CD4-positive, alpha-beta memory T cell (primary cell): ENCODE measurements at places on chromosomes 7 and 10. TPM values are rescaled to one million over a fixed set of nuclear protein-coding genes. Genes with fewer than 3 reads are reported as not detected.

GRCh38 chr10:120394446-120394845 lies 62.6 kb upstream of the PLPP4 start:
- H3K27ac ChIP-seq = no peak overlapping the region
- H3K4me1 ChIP-seq = no peaks in the 10 kb centered on the region
- H3K4me3 ChIP-seq = no peak overlapping the region

- H3K36me3 ChIP-seq = peaks cover 14% of the 10 kb centered on the region
- H3K4me1 ChIP-seq = peaks cover 39% of the 10 kb centered on the region
- H3K4me3 ChIP-seq = no peak overlapping the region
- H3K27ac ChIP-seq = no peak overlapping the region
These were observed 40.8 kb downstream of the DNAJB6 start for GRCh38 chr7:157377436-157378124.

CADPS2 gene
- not detected for total RNA-seq

GRCh38 chr10:61751599-61751998 lies 88.9 kb downstream of the CABCOCO1 start:
- DNase-seq = no peak
- H3K4me1 ChIP-seq = peaks cover 20% of the 10 kb centered on the region
- H3K27ac ChIP-seq = no peak overlapping the region
- no peaks in the 10 kb centered on the region for H3K27me3 ChIP-seq
- H3K4me3 ChIP-seq = no peak overlapping the region
- H3K36me3 ChIP-seq = no peaks in the 10 kb centered on the region

CALML3 gene
- total RNA-seq = not detected

TUBB8 gene
- not detected for total RNA-seq

FANK1 gene
- total RNA-seq = 0.99 TPM

GRCh38 chr7:116445447-116446211 lies 53.9 kb upstream of the CAV2 start:
- no peaks in the 10 kb centered on the region for H3K4me1 ChIP-seq
- no peaks in the 10 kb centered on the region for H3K27me3 ChIP-seq
- DNase-seq = no peak
- no peaks in the 10 kb centered on the region for H3K36me3 ChIP-seq
- H3K27ac ChIP-seq = no peak overlapping the region

DNA sequence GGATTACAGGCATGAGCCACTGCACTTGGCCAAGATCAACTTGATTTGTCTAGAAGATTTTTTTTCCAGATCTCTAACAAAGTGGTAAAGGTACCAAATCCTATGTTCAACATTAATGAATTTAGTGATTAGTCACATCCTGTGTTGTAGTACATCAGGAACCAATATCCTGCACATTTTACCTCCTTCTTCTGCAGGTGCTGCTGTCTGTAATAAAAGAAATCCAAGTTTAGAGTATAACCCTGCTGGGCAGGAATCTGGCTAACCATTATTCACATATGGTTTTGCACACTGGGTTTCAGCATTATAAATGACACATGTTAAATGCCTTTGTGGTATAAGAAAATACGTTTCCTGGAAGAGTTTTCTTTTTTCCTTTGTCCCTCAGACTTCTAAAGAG lies 10.8 kb downstream of the PARD3 start:
- no peaks in the 10 kb centered on the region for H3K36me3 ChIP-seq
- no peak for DNase-seq
- H3K27me3 ChIP-seq = no peaks in the 10 kb centered on the region
- no peak overlapping the region for H3K4me3 ChIP-seq
- no peaks in the 10 kb centered on the region for H3K4me1 ChIP-seq

DNA sequence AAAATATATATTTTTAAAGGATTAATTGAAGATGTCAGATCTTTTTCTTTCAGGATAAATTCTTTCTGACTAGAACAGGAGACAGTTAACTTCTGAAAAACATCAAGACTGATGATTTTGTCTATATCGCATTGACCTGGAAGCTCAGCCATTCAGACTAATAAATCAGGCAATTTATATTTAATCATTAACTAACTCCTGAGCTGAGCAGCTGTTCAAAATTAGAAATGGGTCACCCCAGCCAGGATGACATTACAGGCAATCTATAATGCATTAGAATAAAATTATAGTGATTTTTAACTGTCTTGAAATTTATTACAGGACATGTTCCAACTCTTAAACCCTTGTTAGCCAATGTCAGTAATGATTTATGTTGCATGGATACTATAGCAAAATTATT lies 139.9 kb downstream of the CDCA7L start:
- no peaks in the 10 kb centered on the region for H3K27me3 ChIP-seq
- no peak overlapping the region for H3K4me3 ChIP-seq
- no peaks in the 10 kb centered on the region for H3K4me1 ChIP-seq
- no peaks in the 10 kb centered on the region for H3K36me3 ChIP-seq
- no peak overlapping the region for H3K27ac ChIP-seq

DNA sequence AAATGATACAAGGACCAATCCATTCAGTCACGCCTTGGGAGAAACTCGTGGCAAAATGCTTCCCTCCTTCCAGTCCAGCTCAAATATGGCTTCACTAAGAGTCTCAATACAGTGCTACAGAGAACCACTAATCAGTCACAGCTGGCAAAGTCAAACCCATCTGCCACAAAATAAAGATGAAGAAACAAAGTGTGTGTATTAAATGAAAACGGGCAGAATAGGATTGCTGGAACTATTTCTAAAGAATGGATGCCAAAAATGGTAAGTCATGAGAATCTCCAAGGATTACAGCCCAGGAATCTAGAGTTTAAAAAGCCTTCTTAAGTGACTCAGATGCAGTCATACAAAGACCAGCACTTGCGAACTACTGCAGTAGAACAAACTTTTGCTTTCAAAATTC lies 61.9 kb downstream of the CACUL1 start:
- no peaks in the 10 kb centered on the region for H3K27me3 ChIP-seq
- no peaks in the 10 kb centered on the region for H3K36me3 ChIP-seq
- H3K4me1 ChIP-seq = peaks cover 4% of the 10 kb centered on the region

DNA sequence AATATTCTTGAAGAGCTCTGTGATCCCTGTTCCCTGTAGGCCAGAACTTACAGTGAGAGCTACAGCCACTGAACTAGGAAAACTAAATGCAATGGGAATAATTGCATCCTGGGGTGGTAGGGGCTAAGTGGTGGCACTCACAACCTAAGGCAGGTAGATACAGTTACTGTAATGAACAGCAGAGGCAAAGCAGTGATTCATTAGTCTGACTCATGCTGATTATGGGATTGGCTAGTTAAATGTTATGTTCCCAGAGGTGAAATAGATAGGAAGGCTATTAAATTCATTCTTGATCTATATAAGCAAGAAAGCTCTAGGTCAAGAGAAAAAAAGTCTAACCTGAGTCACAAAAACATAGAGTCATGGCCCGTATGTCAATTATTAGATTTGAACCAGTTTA lies 173.1 kb upstream of the MALRD1 start:
- no peak for DNase-seq
- H3K36me3 ChIP-seq = no peaks in the 10 kb centered on the region
- no peaks in the 10 kb centered on the region for H3K4me1 ChIP-seq
- no peak overlapping the region for H3K27ac ChIP-seq
- H3K27me3 ChIP-seq = no peaks in the 10 kb centered on the region

SPDYE2B gene
- not detected for total RNA-seq

PAX4 gene
- not detected for total RNA-seq

PNLIP gene
- not detected for total RNA-seq

DNA sequence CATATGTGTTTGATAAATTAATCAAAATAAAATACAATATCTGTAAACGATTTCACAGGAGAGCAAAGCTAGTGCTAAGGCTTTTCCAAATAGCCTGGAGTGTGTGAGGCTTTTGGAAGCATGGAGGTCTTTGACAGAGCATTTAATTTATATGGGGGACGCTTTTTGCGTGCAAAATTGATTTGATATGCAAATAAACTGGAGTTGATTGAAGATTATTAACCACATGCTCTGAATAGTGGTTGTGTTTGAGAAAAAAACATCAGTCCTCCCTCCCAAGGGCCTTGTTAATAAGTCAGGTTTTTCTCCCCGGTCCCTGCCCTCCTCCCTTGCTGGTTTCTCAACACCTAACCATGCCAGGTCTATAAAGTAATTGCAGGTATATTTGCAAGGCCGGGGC lies 85.1 kb upstream of the FGFR2 start:
- no peaks in the 10 kb centered on the region for H3K27me3 ChIP-seq
- H3K4me1 ChIP-seq = no peaks in the 10 kb centered on the region
- no peak for DNase-seq

VENTX gene
- total RNA-seq = not detected

DNA sequence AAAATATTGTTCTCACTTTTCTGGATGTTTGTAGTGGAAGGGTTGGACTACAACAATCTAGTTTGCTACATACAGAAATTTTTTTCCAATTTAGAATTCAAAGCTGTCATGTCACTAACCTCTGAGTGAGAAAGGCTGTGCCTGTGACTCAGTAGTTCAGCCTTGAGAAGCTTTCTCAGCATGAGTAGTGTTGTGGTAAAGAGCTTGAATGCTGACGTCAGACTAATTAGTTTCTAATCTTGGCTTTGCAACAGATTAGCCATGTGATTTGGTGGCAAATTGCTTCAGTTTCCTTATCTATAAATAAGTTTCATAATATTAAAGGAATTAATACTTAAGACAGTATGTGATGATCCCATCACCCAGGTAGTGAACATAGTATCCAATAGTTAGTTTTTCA lies 83.8 kb downstream of the ABCA13 start:
- H3K36me3 ChIP-seq = no peaks in the 10 kb centered on the region
- no peak overlapping the region for H3K4me3 ChIP-seq
- no peak overlapping the region for H3K27ac ChIP-seq
- H3K4me1 ChIP-seq = no peaks in the 10 kb centered on the region
- DNase-seq = no peak
- no peaks in the 10 kb centered on the region for H3K27me3 ChIP-seq

DNA sequence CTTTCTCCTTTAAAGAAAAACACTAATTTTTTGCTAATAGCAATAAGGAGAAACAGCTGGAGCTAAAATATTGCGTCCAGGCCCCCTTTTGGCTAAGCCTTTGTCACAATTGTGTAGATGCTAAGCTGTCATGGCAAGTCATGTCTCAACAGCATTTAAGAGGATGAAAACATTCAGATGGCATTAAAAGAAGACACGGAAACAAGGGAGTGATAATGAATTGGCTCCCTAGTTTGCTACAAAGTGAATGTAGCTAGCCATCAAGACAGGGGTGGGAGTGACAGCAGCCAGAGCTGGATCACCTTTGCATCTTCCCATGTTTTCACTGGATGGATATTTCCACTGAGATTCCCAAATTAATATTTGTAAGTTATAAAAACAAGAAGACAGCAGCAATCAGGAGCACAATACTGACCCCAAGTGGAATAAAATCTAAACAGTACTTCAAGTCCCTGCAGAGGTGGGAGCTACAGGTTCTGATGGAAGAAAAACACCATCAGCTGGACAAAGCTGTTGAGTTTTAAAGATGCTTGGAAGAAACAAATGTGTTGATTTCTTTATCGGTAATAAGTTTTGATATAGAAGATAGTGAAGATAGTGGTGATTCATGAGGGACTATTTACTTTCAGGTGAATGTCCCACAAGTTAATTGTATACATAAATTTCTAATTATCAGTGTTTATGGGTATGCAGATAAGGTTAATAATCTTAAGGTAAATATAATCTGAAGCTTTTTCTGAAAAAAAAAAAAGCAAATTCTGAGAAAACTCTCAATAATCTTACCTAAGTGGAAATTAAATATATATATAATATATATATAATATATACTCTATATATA lies 129.4 kb downstream of the SLC16A9 start:
- H3K4me3 ChIP-seq = no peak overlapping the region
- no peaks in the 10 kb centered on the region for H3K4me1 ChIP-seq
- DNase-seq = no peak
- no peak overlapping the region for H3K27ac ChIP-seq
- H3K36me3 ChIP-seq = no peaks in the 10 kb centered on the region

DNA sequence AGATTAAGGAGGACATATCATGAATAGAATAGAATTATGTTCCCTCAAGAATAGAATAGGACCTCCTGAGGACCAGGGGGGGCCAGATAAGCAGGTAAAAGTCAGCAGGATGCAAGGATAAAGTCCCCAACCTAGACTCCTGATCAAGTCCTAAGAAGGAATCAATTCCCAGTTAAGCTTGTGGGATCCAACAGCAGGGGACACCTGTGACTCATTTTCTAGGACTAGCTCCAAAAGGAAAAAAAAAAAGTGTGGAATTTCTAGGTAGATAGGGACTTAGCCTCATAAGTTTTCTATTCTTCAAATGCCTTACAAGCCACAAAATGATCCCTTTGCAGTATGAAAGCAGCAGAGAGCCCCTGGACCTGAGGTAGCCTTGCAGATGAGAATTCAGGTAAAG lies 336.2 kb downstream of the WDR11 start:
- H3K4me1 ChIP-seq = no peaks in the 10 kb centered on the region
- H3K27me3 ChIP-seq = no peaks in the 10 kb centered on the region
- no peak for DNase-seq
- no peak overlapping the region for H3K4me3 ChIP-seq
- no peaks in the 10 kb centered on the region for H3K36me3 ChIP-seq

GRCh38 chr7:51301806-51302205 lies 14.8 kb downstream of the COBL start:
- no peaks in the 10 kb centered on the region for H3K4me1 ChIP-seq
- H3K27me3 ChIP-seq = no peaks in the 10 kb centered on the region
- H3K4me3 ChIP-seq = no peak overlapping the region
- H3K27ac ChIP-seq = no peak overlapping the region
- no peaks in the 10 kb centered on the region for H3K36me3 ChIP-seq

- no peak overlapping the region for H3K4me3 ChIP-seq
- no peaks in the 10 kb centered on the region for H3K27me3 ChIP-seq
- H3K4me1 ChIP-seq = no peaks in the 10 kb centered on the region
- no peak overlapping the region for H3K27ac ChIP-seq
- H3K36me3 ChIP-seq = no peaks in the 10 kb centered on the region
These were observed 107.1 kb downstream of the EBLN1 start for GRCh38 chr10:22110761-22111160.

- H3K27me3 ChIP-seq = no peaks in the 10 kb centered on the region
- no peak overlapping the region for H3K4me3 ChIP-seq
- no peaks in the 10 kb centered on the region for H3K4me1 ChIP-seq
- no peak overlapping the region for H3K27ac ChIP-seq
- H3K36me3 ChIP-seq = no peaks in the 10 kb centered on the region
These were observed 152.2 kb downstream of the SDHAF3 start for GRCh38 chr7:97269741-97270140.

PCLO gene
- 0.03 TPM for total RNA-seq

DNA sequence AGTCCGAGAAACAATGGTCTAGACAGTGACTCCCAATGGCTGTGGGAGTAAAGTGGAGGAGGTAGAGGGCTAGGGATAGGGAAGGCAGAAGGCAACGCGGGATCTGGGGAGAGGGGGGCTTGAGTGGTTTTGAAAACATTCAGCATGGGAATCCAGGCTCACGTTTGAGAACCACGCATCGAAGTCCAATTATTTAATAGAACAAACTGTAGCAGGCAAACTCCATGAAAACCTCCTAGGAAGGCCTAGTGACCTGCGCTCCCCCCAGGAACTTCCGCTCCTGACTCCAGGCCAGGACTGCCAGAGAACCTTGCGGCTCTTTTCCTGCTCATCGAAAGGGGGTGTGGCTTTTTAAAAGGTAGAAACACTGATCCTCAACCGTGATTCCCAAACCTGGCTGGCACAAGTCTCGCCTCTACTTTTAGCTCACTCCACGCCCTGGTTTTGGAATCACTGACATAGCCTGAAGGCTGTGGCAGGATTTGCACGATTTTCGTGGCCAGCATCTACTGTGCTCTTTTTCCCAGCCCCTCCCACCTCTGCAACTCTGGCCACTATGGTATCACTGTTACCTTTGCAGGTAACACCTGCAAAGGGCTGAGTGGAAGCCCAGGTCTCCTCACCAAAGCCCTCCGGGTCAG lies 43.4 kb downstream of the MYOF start:
- no peak overlapping the region for H3K27ac ChIP-seq
- H3K27me3 ChIP-seq = no peaks in the 10 kb centered on the region
- H3K4me3 ChIP-seq = no peak overlapping the region
- H3K36me3 ChIP-seq = no peaks in the 10 kb centered on the region
- no peaks in the 10 kb centered on the region for H3K4me1 ChIP-seq
- no peak for DNase-seq
